ENCODE measurements at places on chromosomes 3 and 15.

DNA sequence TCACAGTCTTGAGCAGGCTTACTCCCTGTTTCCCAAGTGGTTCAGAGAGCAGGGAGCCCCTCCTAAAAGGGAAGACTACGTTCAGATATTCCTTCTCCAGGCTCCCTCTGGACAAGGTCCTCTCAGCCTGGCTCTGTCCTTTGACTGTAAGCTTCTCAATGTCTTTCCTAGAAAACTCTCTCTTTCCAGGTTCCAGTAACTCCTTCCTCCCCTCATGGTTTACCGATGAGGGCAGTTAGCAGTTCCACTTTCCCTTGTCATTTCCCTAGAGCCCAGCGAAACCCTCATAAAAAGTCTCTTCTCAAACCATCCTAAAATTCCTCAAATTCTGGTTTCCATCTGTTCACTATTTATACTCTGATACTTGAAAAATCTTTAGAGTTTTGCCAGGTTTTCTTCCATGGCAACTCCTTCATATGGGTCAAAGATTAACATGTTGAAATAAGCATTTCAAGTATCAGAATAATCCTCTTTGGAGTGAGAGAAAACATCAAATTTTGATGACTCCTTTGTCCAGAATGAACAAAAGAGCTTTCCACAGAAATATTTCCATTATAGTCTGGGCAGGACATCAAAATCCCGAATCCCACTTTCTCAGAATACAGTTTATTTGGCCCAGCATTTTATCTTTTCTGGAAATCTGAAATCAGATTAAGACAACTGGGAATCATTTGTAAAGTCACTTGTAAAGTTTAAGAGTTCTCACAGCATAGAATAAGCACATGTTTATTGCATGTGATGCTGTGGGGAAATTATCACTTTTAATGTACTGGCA, 599.4 kb downstream of the UNC13C start:
- DNase-seq: no peak

DNA sequence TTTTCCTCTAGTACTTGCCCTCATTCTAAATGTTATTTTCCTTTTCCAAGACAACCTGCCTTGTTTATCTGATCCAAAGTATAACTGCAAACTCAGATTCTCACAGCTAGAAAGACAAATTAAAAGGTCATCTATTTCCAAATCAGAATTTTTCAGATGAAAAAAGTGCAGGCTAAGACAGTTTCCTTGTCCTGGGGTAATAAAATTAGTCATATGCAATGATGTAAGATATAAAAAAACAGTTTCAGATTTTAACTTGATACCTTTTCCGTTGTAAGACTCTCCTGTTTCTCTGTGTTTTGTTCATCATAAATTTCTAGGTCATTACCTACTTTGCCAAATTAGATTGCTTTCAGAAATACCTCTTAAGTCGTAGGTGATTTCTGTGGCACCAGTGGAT, 238.4 kb upstream of the PEX5L start:
- no peak for DNase-seq

DNA sequence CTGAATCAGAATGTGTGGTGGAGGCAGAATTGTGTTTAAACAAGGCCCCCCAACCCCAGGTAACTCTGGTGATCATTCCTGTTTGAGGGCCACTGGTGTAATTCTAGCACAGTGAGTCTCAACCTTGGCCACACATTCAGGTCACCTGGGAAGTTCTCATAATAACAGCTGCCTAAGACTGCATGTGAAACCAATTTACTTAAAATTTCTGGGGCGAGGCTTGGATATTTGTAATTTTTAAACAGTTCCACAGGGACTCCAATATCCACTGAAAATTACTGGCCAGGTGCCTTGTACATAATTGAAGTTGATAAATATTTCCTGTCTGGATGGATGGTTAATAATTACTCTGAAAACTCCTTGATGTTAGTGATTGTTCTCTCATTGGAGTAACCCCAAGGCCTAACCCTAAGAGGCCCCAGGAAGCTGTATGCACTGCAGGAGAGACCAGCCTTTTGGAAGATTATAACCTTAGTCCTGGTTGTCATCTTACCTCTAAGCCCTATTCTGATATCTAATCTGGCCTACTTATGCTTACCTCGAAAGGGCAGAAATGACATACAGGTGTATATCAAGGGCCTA, 25.7 kb upstream of the EPHB1 start:
- DNase-seq: no peak

DNA sequence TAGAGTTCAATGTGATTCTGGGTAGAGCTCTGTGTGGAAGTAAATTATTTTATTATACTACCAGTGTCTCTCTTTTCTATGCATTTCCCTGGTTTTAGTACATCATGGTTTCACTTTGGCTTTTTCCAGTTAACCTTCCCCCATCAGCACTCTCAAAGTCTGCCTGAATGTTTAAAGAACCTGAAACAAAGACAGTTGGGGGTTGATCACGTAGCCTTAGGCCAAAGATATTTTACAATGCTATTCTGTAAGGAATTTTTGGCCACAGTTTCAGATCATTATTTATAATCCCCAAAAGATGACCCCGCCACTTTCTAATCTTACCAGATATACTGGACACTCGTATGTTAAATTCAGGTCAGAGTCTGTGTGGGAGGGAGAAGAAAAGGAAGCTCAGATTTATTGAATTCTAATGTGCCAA, 156.3 kb upstream of the TMC3 start:
- DNase-seq: peak; percentile 22

DNA sequence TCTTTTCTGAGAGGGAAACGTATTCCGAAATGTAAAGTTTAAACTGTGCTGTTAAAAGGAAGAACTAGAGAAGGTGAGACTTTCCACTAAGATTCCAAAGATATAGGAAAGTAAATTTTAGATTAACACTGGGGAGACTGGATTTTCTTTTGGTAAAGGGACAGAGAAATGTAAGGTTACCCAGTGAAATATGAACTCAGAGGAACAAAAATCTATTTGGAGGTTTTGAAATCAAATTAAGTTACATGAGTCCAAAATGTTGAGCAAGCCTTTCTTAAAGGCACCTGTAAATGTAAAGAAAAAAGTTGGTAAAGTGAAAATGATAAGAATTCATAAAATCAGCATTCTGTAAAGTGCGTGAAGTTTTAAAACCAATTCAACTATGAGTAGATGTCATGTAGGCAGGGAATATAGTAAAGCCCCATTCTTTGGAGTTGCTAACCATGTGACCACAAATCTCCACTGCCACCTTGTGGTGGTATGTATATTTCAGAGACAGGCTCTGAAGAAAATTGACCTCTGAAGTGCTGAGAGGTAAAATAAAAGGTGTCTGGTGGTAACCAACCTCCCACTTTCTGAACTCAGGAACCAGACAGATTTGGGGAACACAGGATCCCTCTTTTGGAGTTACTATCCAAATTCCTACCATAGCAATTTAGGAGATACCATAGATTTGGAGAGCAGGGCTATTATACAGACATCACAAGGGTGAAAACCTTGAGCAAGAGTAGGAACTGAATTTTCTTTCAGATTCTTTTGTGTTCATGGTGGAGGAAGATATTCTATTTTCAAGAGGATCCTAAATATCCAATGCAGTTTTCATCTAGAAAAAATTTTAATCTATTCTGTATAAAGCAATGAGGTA, 215.3 kb downstream of the ROBO2 start:
- peak; percentile 38 for DNase-seq

GRCh38 chr15:93307513-93307912, 218.5 kb upstream of the RGMA start:
- DNase-seq: no peak

DNA sequence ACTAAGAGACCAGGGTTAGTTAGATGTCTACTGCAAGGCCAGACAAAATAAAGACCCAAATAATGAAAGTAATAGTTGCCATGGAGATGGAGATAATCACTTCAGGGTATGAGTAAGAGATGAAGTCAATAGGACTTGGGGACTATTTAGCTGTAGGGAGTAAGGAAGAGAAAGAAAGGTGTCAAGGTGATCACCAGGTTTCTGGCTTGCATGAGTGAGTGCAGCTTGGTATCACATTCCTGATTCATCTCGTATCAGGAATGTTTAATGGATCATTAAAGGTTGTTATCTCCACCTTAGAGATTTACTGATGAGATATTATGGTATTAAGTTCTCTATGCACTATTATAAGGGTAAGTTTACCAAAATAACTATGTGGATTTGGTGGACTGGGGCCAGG, 357.4 kb upstream of the ATP11B start:
- DNase-seq: no peak

DNA sequence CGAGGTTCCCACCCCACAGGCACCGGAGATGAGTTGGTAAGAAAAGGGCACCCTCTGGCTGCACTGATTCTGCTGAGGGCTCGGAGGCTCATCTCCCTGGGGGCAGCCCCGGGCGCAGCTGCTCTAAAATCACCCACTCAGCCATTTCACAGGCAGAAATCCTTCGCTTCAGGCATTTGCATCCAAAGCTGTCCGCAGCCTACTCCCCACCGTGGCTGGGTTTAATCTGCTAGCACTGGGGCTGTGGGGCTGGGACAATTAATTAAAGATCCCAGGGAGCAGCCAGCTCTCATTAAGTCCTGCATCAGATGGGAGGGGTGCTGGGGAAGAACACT, 104.3 kb upstream of the PRR20G start:
- DNase-seq: no peak

DNA sequence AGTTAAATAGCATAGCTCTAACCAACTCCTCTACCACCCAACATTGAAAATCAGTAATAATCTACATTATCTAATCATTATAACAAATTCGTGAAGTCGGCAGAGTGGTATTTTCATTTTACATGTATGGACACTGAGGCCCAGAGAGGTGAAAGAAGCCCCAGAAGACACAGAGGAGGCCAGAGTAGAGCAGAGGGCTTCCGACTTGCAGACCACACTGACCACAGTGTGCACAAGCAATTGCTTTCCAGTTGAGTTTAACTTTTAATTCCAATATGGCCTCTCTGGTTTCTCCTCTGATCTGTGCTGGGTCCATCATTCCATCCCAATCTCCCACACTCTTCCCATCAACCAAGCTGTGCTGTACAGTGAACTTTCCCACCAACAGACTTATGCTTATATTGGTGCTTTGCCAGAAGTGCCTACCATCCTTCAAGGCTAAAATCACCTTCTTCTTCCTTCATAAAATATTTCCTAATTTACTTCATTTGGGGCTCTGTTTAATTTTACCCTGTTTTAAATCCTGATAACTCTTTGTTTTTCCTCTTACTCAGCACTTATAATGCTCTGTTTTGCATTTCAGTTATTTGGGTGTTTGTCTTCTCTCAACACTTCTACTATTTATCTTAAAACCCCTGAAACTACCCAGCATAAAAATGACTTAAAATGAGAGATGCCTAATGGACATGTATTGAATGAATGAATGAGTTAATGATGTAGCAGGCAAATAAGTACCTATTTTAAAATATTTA, 81.8 kb upstream of the TNFSF10 start:
- no peak for DNase-seq

DNA sequence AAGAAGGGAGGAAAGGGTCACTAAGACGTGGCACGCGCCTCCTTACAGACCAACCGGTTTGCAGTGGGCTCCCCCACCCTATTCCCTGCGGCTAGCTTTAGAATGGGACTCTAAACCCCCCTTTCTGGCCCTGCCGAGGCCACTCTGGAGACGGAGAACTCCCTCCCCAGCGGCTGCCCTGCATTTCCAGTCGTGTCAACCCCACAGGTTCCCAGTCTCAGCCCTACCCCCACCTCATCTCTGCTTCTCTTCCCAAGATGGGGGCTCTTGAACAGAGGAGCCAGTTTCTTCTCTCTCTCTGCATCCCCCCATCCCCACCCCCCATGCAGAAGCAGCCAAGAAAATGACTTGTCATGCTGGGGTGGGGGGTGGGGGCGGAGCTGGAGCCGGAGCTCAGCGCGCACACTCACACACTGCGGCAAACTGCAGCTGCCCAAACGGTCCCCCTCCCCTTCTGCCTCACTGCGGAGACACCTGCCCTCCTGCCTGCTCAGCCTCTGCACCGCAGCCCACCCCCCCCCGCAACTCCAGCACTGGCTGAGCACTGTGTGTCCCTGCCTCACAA, 871 bp downstream of the MAP1A start:
- no peak for DNase-seq

All from foreskin melanocyte (primary cell).